Mucosa of gallbladder (tissue), 1 donor: ENCODE measurements at places on chromosomes 2 and 18. TPM values are rescaled to one million over a fixed set of nuclear protein-coding genes. Genes with fewer than 3 reads are reported as not detected.

DNA sequence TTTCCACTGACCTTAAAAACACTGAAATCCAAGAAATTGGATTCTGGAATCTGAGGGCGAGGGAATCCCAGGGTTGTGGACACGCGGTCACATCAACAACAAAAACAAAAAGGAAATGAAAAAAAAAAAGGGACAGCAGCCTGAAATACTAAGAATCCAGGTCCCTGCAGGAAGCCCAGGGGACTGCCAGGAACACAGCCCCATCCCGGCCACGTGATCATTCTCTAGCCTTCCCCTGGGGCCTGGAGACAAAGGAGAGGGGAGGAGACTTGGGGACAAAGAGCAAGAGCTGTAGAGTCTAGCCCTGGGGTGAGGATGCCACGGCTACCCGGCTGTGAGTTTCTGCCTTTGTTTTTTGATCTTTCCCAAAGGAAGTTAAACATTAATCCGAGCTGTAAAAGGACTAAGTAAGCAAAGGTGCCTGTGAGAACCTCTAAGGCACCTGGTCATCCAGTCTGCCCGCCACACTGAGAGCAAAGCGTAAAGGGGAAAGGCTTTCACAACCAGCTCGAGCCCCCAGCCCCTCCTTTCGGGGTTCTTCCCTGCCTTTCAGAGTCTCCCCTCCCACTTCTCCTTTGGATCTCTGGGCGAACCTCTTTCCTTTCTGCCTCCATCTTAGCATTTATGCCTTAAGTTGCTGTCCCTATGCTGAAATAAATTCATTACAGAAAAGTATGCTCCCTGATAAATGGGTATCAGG lies 57.9 kb upstream of the MSH2 start:
- peak; percentile 92 for DNase-seq

The KYNU gene
- 3.3 TPM for total RNA-seq

The LTBP1 gene
- 205 TPM for total RNA-seq

GRCh38 chr2:3789256-3789655 lies 85.9 kb downstream of the DCDC2C start:
- no peak for DNase-seq

- DNase-seq: no peak
Measured at GRCh38 chr2:88831071-88831791, 139.8 kb downstream of the RPIA start.

GRCh38 chr2:177817300-177817699 lies 255.3 kb downstream of the PDE11A start:
- no peak for DNase-seq

The RNF103 gene
- 93.3 TPM for total RNA-seq

GRCh38 chr18:63073481-63073880 lies 246.1 kb downstream of the BCL2 start:
- DNase-seq: peak; percentile 54

- no peak for DNase-seq
Measured at GRCh38 chr2:177413703-177414102, 21.1 kb downstream of the AGPS start.

The TCF23 gene
- total RNA-seq: 0.12 TPM

The SPHKAP gene
- 0.03 TPM for total RNA-seq

The CCDC148 gene
- total RNA-seq: 3.1 TPM

GRCh38 chr18:62683935-62684334 lies 31.4 kb upstream of the PHLPP1 start:
- no peak for DNase-seq

DNA sequence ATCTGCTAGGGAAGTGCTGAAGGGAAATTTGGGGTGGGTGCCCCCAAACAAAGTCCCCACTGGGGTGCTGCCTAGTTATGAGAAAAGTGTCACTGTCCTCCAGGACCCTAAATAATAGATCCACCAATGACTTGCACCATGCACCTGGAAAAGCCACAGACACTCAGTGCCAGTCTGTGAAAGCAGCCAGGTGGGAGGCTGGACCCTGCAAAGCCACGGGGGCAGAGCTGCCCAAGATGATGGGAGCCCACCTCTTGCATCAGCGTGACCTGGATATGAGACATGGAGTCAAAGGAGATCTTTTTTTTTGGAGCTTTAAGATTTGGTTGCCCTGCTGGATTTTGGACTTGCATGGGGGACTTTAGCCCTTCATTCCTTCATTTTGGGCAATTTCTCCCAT lies 431.6 kb downstream of the ERBB4 start:
- no peak for DNase-seq

- DNase-seq: no peak
Measured at GRCh38 chr2:57450170-57450569, 596.4 kb upstream of the VRK2 start.

GRCh38 chr2:13135369-13135768 lies 418.6 kb downstream of the TRIB2 start:
- no peak for DNase-seq

DNA sequence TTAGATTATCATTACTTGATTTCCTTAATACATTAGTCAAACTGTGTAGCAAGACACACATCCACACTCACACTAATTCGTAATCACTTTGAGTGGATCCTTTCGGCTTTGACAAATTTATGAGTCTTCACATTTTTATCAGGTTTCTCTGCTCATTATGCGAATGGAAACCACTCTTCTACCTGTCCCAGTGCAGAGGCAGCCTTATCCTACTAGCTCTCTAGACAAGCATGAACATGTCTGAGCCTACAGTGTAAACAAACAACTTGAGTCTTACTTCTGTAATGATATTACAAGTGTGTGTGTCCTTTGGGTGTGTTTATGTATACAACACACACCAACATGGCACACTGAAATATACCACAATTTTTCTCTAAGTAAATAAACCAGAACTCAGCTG lies 361.9 kb upstream of the CHST9 start:
- DNase-seq: no peak

The TUBA3E gene
- total RNA-seq: not detected

The TRIM43 gene
- not detected for total RNA-seq

The EFEMP1 gene
- total RNA-seq: 45.2 TPM

GRCh38 chr2:98825404-98825803 lies 94.5 kb upstream of the MGAT4A start:
- DNase-seq: no peak

- no peak for DNase-seq
Measured at GRCh38 chr2:90207454-90208058, 1516.1 kb downstream of the RPIA start.

DNA sequence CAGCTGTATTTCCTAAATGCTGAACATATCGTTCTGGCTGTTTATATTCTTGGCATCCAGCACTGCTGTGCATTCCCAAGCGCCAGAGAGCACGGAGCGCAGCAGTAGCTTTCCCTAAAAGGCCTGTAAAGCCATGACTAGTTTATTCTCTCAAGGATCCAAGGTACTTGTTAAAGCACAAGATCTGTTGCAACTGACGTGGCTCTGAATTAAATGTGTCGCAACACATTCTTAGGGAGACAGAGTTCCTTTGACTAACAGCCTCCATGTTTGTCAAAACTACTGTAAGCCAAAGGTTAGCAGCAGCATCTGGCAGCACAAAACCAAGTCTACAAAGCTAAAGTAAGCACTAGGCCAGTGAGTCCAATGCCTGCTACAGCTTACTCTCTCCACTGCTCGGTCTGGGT lies 188.6 kb upstream of the FN1 start:
- peak; percentile 39 for DNase-seq

The SH3BP4 gene
- total RNA-seq: 51.7 TPM

- no peak for DNase-seq
Measured at GRCh38 chr2:163551616-163552373, 184.0 kb downstream of the FIGN start.

DNA sequence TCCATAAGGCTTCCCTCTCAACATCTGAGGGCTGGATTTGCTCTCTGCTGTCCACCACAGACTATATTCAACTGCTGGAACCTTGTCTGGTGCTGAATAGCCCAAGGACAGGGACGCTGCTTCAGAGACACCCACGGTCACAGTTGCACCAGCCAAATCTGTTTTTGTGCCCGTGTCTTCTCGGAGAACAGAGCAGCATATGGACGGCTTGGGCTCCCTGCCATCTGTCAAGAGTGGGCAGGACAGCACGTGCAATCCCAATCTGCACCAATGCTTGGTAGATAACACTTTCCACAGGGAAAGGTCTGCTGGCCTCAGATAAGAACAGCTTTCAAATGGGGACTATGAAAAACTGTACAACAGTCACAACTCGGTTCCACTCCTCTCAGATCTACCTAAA lies 466.1 kb downstream of the TGIF1 start:
- DNase-seq: no peak

The OR6B2 gene
- total RNA-seq: not detected

DNA sequence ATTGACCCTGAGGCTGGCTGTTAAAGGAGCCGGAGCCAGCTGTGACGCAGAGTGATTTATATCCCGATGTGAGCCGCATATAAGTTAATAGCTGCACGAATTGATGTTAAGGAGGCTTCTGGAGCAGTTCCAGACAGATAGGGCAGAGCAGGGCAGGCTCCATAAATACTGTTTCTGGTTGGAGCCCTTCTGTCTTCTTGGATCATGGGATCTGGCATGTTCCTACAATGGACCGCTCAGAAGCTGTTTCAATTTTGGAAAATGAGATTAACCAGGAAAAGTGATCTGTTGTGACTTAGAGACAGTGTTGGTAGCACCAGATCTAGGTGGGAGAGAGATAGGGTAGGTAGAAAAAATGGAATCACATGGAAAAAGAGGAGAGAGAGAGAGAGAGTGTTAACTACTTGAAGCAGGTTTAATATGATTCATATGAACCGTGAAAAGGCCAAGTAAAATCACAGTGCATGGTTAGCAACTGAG lies 4.8 kb upstream of the IGFBP5 start:
- no peak for DNase-seq

- no peak for DNase-seq
Measured at GRCh38 chr2:153196378-153197058, 282.0 kb downstream of the RPRM start.

- DNase-seq: no peak
Measured at GRCh38 chr2:145157036-145157675, 637.2 kb upstream of the ZEB2 start.

The ABCB11 gene
- 0.23 TPM for total RNA-seq

The NXPH2 gene
- not detected for total RNA-seq

The GPR35 gene
- 71.2 TPM for total RNA-seq

DNA sequence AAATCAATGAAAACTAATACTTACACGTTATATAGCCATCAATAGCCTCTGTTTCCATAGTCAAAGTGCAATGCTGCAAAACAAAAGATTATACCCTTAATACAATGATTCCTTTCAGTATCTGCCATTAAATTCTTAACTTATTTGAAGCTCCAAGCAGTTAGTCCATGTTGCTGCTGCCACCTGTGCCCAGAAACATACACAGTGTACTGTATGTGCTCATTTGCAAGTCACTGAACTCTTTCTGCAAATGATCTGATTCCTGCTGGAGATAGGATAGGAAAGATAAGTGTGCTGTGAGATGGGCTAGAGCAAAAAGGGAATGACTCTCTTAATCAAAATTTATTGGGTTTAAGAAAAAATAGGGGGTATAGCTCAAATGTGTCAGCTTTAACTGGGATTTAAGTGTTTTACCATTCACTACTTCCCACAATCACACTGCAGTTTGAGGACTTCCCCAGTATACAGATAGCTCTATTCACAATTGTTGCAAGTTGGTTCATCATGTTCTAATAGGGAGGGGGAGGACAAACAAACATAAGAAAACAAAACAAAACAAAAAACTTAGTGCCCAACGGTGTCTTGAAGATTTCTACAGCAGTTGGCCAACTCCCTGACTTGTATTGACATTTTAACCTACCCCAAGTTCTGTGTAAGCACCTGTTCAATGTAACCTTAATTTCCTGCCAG lies 2.7 kb downstream of the IKZF2 start:
- DNase-seq: no peak

DNA sequence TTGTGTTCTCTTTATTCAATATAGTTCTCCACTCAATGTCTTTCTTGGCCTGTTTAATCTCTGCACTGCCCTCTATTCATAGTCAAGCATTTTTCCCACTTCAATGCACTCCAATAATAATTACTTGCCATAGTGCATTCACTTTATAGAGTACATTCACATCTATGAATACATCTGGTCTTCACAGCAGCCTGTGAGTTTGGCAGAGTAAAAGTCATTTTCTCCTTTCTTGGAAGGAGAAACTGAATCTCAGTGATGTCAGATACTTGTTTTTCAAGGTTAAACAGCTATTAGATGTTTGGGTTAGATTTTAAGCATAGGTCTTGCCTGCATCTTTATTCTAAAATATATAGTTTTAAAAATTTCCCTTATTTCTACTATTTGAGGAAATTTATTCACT lies 373.2 kb downstream of the TRIB2 start:
- DNase-seq: no peak

The GALNT3 gene
- 96.6 TPM for total RNA-seq

DNA sequence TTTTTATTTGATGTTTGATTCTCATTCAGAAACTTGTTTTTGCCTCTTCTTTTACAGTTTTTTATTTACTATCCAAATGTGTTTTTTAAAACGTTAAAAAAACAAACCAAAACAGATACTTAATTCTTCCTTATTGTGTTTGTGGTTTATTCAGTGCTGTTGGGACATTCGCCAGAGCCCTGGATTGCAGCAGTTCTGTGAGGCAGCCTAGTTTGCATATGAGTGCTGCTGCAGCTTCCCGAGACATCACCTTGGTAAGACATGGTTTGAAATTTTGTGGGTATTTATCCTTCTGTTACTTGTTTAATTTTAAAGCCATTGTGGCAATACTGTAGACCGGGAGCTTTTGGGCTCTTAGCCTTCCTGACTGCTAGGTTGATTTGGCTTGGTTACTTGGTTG lies 91.2 kb downstream of the MTA3 start:
- no peak for DNase-seq

The TMEM178A gene
- total RNA-seq: 2.7 TPM

DNA sequence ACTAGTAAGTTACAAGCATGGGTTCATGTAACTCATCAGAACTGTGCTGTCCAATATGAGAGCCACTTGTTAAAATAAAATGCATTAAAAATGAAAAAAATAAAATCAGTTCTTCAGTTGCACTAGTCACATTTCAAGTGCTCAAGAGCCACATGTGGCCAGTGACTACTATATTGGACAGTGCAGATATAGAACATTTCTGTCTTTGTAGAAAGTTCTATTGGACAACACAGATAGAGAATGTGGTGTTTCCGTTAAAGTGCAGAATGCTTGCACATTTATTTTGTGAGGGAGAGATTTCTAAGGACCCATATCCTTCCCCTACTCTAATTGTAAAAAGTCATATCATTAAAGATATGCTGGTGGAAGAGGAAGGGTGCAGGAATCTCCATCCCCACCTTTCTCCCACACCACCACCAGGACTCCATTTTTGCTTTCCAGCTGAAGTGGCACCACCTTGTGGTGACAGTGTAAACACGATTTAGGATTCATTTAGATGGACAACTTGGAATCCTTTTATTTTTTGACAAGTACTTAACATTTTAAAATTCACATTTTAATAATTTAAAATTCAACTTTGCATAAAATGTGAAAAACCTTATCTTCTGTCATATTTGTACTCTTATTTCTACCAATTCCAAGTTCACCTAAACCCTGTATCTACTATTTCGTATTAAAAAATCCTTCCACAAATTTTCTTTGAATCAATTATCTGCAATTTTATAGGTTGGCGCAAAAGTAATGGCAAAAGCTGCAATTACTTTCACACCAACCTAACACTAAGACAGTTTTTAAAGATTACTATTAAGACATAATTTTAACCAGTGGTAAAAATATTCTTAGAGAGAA lies 9.4 kb upstream of the CD302 start:
- DNase-seq: no peak
